ENCODE measurements at places on chromosomes 11 and 22.

GRCh38 chr11:45428116-45428515, 142.0 kb upstream of the SYT13 start:
- DNase-seq, result no peak

DNA sequence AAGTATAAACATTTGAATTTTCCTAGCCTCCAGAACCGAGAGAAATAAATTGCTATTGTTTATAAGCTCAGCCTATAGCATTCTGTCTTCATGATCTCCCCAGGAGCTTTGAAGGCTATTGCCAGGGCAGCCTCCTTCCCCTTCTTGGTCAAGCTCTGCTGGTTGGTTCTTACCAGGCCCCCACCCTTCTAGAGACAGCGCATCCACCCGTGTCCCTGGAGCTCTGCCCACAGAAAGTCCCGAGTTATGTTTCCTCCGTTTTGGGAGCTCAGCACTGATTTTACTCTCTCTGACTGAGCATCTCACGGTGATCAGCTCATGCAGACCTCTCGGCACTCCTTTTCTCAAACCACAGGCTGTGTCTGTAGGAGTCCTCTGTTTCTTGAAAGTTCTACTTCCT, 123.8 kb upstream of the SORL1-AS1 start:
- DNase-seq, result peak; percentile 28

DNA sequence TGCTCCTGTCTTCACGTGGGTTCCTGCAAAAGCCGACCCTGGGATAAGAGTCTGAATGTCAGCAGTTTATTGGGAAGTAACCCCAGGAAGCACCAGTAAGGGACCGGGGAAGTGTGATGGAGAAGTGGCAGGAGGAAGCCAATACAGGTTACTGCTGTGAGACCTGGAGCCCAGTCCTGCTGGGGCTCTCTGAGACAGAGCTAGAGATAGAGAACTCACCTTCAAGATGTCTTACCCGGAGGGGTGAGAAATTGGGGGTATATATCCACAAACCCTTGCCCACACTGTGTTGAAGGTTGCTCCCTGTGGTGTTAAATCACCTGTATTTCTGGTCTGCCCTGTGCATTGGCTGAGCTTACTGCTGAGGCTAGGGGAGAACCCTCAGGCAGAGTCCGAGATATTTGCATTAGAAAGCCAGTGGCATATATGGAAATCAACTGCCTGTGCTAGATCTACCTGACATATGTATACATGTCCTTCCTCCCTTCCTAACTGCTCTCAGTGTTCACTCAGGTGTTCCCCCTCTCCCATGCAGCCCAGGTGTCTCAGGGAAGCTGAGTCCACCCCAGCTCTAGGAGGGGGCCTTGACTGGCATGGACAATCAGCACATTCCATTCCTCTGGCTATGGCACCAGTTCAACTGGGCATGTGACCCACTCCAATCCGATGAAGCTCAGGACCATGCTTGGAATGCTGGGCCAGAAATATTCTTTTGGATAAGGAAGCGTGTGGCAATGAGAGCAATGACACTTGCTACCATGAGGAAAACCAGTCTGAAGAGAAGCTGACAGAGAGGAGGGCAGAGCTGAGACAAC, 6.8 kb upstream of the MICAL2 start:
- peak; percentile 64 for DNase-seq

DNA sequence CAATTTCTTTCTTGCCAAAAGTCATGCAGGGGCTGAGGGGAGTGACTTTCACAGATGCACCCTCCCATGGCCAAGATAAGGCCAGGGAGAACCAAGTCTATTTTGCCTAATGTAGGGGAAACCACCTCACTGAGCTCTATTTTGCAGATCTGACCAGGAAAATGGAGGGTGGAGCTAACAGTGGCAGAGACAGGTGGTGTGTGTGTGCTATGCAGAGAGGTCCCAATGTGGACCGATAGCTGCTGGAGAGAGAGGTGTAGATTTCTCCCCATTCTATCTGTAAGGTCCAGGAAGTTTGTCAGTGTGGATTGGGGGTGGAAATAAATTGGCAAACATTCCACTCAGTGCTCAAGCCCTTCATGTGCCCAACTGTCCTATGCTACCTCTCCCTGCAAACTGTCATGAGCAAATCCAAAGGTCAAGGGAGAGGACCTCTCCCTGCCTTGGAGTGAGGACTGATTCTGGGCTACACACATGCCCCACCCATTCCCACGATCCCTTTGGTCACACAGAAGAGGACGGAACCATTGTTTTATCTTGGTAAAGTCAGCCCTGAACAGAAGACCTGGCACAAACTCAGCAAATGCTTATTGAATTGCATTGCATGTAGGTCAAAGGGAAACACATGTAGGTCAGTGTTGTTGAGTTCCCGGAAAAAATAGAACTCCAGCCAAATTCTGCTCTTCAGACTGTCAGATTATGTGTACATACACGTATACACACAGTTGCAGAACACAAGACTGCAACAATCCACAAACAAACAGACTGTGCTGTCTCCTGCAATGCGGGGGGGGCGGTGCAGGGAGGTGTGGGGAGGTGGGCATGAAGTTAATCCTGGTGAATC, 65.9 kb downstream of the C11orf58 start:
- DNase-seq, result no peak

DNA sequence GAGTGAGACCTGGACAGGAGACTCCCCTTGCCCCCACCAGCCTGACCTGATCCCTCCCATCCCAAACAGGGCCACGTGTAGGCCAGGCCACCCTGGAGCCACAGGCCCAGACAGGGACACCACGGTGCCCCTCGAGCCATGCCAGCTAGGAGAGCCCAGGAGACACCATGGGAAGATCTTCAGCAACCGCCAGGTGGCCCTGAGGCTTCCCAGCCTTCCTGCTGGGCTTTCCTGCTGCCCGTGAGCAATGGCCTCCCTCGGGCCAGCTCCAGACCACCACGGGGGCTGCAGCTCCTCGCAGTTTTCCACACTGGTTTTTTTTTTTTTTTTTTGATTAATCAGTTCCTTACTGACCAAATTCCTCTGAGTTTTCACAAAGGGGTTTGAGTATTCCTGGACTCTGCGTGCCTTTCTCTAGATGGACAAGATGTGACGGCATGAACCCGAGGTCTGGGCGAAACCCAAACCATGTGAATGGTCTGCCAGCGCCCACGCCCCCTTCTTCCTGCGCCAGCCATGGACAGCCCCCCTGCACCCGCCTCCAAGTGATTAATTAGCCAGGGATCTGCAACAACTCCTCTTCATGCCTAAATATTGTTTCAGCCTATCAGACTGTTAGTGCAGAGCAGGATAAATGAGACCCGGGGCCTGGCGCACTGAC, 40.9 kb downstream of the TBX1 start:
- DNase-seq, result no peak

DNA sequence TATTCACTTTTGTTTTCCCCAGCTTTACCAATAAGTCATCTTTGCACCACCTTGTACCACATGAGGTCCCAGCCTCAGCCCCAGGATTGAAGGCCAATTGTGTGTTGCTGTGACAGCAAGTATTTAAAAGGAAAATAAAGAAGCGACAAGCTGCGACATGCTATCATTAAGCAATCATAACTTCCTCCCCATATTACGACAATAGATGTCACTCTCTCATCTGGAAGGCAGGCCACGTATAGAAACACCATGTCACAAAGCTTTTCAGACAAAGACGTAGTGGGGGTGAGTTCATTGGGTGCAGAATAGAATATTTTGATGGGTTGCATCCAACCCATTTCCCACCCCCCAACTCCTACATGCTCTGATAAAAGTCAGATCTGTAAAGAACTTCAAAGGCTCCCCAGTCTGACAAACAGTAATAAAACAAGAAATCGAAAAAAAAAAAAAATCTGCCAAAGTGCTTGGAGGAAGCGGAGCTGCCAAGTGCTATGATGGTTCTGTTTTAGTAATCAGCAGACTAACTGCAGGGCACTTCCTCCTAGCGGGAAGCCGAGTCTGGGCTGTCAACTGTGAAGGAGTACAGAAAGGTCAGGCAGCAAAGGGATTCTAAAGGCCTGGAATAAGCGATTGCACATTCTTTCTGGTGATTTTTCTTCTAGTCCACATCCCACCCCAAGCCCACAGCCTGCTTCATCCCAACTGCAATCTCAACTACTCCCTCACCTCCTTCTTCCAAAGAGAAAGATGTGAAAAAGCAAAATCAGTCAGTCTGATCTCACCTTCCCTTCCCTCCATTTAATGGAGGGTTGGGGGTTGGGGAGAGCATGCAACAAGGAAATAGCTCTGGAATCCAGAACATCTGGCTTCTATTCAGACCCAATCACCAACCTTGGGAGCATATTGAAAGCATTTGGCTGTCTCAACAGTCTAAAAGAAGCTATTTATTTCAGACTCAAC, 131.4 kb upstream of the UBASH3B start:
- no peak for DNase-seq

- DNase-seq, result peak; percentile 95
Observed at GRCh38 chr11:69298267-69299022, 4.5 kb downstream of the MYEOV start.

DNA sequence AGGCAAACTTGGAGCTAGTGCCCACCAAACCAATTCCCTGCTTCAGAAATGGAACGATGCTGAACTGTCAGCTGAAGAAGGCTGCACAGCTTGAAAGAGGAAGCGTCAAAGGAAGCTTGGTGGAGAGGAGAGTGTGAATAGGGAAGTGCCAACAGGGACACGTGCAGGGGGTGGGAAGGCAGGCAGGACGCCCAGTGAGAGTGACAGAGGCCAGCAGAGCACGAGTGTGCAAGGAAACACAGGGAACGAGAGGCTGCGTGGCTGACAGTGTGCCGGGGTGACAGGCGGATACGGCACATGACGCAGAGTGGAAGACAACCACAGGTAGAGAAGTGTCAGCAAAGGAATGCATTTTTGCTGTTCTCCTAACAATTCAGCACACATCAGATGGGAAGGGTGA, 196.4 kb downstream of the LARGE1 start:
- DNase-seq, result no peak

DNA sequence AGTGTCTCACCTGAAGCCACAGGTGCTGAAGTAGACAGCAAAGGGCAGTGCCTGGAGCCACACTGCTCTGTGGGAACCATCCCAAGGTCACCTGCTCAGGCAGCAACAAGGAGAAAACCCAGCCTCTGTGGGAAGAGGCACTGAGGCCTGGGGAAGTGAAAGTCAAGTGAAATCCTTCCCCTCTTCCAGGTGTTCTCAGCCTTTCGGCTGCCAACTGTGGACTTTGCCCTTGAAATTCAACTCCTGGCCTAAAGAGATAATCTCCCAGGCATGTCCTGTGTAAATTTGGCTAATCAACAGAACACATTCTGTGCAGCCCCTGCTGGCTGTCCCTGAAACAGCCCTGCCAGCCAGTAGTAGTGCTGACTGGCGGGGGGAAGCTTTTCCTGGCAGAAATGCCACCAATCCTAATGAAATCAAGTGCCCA, 112.1 kb downstream of the RPL27A start:
- no peak for DNase-seq

DNA sequence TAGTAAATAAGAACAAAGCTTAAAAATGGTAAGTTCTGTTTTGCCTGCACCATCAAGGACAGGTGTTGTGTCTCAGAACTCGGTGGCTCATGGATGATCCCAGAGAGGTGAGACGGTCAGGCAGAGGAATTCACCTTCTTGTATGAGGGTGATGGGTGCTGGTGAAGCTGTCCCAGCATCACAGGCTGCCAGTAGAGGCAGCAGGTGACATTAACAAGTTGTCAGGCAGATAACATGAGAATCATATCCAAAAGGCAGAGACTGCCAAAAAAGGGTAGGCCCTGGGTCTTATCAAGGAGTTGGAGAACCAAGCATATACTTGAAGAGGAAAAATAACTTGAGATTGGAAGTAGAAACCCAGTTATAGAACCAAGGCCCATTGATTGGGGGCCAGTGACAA, 437.8 kb downstream of the DYNC2H1 start:
- DNase-seq, result no peak

GRCh38 chr11:34259087-34259486, 98.7 kb downstream of the ABTB2 start:
- DNase-seq, result no peak

- DNase-seq, result no peak
Observed at GRCh38 chr11:2808850-2809846, 76.4 kb downstream of the CDKN1C start.

- no peak for DNase-seq
Observed at GRCh38 chr22:41826021-41826420, 6.9 kb upstream of the SREBF2 start.

DNA sequence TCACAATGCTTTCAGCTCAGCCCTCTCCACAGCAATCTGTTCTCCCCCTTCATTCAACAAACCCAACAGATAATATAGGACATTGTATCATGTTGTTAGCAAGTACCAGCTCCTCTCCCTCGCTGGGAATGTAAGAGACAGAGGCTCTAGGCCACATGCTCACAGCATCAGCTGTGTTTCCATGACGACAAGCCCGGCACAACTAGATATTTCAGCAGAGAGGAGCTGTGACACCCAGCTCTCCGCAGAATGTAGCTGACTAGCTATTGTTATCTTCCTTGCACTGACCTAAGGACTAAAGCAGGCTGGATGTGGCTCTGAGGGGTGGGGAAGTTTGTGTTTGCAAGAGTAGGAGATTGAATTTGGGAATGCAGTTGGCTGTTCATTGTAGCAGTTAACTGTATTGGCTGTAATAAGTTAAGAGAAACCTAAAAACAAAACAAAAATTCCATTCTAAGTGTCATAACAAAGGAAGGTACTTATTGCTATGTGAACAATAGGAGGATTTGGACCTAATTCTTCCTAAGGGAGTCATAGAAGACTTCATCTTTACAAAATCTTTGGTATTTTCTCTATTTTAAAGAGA, 28.0 kb upstream of the RRAS2 start:
- peak; percentile 91 for DNase-seq

DNA sequence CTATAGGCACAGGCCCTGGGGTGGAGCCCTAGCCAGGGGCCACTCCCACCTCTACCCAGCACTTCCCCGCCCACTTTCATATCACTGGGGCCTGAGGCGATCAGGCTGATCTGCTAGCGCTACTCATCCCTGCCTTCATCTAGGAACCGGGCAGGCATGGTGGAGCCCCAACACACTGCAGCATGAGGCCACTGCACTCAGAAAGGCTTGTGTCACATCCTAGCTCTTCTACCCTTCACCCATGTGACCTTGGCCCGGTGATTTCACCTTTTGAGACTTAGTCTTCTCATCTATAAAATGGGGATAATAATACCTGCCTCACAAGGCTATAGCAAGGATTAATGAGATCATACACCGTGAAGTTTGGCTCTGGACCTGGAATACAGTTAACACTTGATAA, 18.1 kb upstream of the GDPD5 start:
- no peak for DNase-seq
